Amygdala (tissue), 56 donors: ENCODE measurements at places on chromosomes 5 and 9.

DNA sequence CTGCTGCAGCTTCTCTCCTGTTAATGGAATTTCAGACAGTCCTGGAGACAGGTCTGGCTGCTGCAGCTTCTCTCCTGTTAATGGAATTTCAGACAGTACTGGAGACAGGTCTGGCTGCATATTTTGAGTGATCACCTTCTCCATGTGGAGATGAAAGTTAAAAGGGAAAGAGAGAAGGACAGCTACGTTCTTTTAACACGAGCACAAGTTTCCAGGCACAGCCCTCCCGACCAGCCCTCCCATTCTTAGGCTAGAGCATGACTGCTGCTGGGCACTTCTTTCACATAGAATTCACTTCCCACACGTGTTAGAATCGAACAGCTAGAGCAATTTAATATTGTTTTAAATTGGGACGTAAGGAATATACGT is 133.3 kb upstream of the DMRT1 start:
- DNase-seq = no peak

- DNase-seq = no peak
Observed at GRCh38 chr5:36900283-36900682, 23.7 kb downstream of the NIPBL start.

GRCh38 chr9:86966852-86967511 is 19.7 kb upstream of the GAS1 start:
- DNase-seq = no peak

DNA sequence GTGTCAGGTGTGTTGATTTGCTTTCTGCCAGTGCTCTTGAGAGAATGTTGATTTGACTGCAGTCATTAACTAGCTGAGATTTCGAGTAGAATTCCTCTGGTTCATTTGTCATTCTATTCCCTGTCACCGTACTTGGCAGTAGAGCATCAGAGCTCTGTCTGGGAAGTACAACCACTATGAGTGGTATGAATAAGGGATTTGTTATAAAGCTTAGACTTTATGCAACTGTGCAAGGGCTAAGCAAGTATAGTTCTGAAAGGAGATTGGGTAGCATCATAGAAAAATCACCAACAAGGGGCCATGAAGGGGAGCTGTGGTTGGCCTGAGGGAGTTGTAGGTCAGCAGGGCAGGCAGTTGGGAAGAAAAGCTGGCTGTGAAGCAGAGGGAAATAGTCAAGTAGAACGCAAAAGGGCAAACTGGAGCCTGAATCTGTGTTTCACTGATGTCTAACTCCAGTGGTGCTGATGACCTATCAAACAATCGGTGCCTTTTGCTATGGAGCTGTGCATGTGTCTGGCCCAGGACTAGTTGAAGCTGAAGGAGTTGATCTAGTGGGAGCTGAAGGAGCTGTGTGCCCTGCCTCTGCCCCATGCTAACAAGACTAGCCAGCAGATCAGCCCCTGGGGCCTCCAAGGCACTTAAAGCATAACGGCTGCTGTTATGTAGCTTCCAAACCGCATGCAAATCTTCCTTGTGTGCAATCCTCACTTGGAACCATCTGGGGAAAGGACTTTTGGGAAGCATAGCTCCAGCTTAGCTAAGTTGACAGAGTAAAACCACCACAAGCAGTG is 110.0 kb downstream of the SLC28A3 start:
- DNase-seq = no peak

DNA sequence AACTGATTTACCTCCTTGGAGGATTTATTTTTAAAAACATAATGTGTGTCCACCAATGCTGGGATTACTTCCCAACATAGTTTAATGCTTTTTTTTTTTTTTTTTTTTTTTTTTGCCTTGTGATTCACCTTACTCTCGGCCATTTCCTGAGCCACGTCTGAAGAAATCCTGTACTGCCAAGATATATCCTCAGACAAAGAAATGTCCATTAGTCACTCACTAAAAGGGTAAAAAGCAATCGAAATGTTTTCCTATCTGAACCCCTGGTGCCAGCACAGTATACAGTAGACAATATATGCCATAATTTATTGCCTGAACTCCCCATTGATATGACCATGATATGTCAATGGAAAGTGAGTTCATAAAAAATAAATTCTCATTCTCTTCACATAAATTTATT is 344.1 kb downstream of the BNC2 start:
- DNase-seq = no peak

DNA sequence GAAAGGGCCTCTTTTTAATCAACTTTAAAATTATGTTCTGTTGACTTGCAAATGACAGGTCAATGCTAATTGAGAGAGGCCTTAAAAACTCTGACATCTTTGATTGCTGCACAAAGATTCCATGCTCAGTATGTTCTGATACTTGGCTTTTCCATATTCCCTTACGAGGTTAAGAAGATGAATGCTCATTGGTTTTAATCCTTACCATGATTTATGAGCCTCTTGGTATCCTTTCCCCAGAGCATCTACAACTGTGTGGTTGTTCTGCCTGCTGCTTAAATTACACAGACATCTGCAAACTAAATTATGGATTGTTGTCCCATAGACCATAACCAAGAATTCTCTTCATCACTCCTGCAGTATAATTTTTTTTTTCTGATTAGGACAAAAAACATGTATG is 352.6 kb downstream of the CDH12 start:
- DNase-seq = no peak

DNA sequence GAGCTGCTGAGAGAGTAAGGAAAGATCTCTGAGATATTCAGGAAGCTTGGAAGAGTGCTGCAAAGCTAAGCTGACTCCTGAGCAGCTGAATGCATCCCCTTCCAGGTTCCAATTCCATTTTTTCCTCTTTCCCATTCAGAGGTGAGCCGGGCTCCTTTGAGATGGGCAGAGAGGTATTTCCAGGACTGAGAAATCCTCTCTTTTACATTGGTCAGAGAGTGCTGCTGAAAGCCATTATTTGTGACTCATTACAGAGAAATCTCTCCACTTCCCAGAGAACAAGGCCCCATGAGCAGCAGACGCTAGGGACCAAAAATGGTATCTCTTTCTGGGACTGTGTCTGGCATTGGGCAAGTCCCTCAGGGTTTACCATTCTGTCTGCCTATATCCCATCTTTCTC is 3.7 kb downstream of the MCTP1 start:
- no peak for DNase-seq

GRCh38 chr9:131685753-131686706 is 53.8 kb downstream of the RAPGEF1 start:
- DNase-seq = no peak

GRCh38 chr9:133842174-133842573 is 104.0 kb upstream of the SARDH start:
- no peak for DNase-seq

- DNase-seq = no peak
Observed at GRCh38 chr5:37112383-37112991, 136.7 kb downstream of the CPLANE1 start.

DNA sequence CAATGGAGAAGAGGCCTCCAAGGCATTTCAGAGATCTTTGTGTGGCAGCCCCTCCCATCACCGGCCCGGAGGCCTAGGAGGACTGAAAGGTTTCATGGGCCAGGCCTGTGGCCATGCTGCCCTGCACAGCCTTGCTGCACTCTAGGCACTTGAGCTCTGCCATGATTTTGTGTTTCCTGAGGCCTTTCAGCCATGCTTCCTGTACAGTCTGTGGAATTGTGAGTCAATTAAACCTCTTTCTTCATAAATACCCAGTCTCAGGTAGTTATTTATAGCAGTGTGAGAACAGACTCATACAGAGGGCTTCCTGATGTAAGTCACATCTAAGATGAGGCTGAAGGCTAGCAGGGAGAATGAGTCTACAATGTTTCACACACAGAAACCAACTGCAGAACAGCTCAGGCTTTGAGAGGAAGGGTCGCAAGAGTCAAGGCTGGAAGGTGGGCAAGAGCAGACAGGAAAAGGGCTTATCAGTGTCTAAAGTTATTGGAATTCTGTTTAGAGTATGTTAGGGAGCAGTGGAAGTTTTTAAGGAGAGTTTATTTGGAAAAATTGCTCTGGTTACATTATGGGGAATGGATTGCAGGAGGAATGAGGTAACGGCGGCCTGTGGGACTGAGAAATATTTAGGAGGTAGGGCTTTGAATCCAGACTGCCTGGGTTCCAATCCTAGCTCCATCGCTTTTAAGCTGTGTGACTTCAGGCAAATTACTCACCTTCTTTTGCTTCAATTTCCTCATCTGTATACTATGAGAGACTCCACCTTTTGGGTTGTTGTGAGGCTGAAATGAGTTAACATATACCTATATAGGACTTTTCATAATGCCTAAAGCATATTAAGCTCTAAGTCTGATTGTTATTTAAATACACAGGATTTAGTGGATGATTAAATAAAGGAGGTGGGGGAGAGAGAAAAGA is 291.2 kb downstream of the CWC27 start:
- DNase-seq = no peak

DNA sequence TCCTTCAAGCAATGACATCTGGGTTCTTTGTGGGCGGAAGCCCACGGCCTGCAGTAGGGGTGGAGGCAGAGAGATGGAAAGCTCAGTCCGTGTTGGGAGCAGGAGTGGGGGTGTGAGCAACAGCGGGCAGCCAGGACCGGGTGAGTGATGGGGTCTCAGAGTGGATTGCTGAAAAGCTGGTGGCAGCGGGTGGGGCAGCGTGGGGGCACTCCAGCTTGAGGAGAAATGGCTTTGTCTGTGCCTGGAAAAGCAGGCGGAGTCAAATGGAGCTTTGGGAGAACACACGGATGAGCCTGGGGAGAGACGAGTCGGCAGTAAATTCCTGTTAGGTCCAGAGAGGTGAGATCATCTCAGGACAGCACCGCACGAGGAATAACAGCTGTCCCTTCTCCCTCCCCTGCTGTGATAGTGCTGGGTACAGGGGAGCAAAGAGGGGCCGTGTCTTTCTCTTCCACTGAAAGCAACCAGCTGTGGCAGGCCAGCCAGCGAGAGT is 42.1 kb downstream of the CACNA1B start:
- no peak for DNase-seq

GRCh38 chr9:93052791-93053540 is 5.5 kb upstream of the SUSD3 start:
- no peak for DNase-seq

DNA sequence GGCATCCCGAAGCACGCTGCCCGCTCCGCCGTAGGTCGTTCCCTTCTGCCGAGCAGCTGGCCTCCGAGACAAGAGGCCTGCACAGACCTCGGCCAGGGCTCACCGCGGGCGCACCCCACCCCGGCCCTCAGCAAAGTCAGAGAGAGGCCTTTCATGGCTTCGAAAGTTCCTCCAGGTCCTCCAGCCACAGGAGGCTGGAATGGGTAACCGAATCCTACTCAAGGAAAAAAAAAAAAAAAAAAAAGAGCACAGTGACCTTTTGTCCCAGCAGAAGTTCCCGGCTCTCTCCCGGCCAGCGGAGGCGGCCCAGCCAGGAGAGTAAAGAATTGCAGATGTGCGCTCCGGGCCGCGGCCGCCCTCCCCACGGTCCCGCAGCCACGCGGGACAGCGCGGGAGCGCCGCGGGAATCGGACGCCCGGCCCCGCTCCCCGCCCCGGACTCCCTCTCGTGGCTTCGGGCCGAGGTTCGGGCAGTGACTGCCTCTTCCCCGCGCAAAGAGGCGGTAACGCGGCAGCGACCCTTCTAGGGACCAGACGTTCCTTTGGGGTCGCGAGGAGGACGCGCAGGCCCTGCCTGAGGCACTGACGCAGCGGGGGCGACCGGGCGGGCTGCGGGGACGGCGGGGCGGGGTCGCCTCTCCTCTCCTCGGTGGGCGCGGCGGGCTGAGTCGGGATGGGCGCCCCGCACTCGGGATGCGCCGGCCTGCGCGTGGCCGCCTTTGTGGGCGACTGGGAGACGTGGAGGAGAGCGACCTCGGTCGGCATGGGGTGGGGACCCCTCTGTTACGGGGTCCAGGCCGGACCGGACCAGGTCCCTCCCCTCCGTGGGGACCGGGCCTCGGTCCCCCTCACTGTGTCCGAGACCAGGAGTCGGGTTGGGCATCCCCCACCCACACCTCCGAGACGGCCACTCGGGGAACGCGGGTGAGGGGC is 754 bp downstream of the GFPT2 start:
- DNase-seq = no peak

DNA sequence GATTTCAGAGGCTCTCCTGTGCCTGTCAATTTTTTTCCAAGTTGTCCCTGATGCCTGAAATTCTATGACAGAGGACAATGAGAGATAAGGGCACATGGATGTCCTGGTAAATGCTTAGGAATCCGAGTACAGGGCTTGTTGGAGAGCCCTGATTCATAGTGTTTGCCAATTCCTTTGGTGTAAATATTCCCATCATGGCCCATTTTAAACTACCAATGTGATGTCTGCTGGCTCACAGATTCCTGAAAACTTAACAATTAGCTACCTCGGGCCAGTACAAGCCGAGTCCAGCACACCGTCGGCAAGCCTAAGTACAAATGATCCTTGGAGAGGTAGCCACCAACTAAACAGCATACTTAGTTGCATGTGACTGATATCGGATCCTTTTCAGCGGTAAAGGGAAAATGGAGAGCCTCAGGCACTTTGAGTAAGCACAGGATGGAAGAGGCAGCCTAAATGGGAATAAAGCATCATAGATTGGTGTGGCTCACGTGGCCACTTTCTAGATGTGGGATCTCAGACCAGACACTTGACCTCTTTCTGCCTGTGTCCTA is 3.6 kb downstream of the ITK start:
- DNase-seq = no peak

GRCh38 chr9:127545196-127546124 is 66.6 kb upstream of the STXBP1 start:
- DNase-seq = peak; percentile 66

DNA sequence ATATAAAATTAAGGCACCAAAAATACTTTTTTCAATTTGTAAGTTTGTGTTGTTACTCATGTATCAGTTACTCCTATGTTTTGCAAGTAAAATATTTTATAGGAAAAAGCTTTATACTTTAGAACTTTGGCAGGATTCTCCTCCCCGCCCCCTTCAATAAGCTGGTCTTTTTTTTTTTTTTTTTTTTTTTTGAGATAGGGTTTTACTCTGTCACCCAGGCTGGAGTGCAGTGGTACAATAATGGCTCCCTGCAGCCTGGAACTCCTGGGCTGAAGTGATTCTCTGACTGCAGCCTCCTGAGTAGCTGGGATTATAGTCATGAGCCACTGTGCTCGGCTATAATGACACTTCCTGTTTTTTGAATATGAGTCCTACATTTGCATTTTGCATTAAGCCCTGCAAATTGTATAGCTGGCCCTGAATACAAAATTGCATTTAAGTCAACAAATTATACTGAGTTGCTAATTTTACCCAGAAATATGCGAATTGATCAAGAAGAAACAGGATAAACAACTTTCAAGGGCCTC is 192.9 kb downstream of the PIK3R1 start:
- no peak for DNase-seq

- no peak for DNase-seq
Observed at GRCh38 chr9:3398232-3398648, 127.6 kb downstream of the RFX3 start.

GRCh38 chr5:38585816-38586215 is 29.4 kb upstream of the LIFR start:
- no peak for DNase-seq
